ENCODE measurements at places on chromosomes 12 and 14.

GRCh38 chr12:128815779-128816642 is 7.7 kb downstream of the SLC15A4 start:
- no peak for DNase-seq

DNA sequence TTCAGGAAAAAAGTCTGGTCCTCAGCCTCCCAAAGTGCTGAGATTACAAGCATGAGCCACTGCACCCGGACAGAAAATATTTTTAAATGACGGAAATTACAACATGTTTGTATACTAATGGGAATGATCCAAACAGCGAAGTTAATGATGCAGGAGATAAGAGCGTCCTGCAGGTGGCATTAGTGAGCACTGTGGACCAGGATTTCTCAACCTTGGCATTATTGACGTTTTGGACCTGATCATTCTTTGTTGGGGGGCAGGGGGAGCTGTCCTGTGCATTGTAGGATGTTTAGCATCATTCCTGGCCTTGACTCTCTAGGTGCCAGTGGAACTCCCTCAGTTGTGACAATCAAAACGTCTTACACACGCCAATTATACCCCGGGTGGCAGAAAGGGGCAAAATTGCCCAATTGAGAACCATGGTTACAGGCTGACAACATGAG is 34.1 kb downstream of the SCFD1 start:
- DNase-seq: peak; percentile 18

DNA sequence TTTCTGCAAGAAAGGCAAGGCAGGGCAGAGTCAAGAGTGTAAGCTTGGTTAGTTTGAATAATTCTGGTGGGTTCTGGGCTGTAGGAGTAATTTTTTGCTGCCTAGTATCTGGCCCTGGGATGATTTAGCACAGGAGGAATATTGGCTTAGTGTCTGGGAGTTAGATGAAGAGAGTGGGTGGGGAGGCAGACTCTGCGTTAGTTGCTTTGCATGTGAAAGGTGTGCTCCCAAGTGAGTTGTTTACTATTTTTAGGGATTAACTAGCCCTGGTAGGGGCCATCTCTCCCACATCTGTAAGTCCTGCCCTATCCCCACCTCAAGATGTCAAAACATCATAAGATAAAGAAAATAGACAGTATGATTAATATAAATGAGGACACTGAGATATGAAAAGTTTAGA is 249.7 kb downstream of the LRIG3 start:
- no peak for DNase-seq

GRCh38 chr12:127944211-127944899 is 322.6 kb upstream of the TMEM132C start:
- no peak for DNase-seq

GRCh38 chr12:3523728-3524127 is 32.7 kb downstream of the PRMT8 start:
- no peak for DNase-seq

- DNase-seq: no peak
These were observed 23.9 kb upstream of the ITGA5 start for GRCh38 chr12:54442961-54443360.

DNA sequence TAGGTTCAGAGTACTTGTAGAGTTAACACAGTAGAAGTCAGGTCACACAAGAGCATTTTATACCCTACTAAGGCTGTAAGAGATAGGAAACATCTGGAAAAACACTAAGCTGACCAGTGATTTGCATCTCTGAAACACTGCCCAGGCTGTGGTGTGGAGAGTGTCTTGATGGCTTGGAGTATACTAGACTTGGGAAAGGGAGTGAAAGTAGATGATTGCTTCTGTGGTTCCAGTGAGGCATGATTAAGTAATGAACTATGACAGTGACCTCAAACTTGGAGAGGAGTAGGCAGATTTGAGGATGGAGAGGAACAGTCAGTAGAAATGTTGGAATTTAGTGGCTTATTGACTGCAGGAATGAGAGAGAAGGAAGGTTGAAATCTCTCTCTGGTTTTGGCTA is 201.2 kb downstream of the FLRT2 start:
- no peak for DNase-seq

DNA sequence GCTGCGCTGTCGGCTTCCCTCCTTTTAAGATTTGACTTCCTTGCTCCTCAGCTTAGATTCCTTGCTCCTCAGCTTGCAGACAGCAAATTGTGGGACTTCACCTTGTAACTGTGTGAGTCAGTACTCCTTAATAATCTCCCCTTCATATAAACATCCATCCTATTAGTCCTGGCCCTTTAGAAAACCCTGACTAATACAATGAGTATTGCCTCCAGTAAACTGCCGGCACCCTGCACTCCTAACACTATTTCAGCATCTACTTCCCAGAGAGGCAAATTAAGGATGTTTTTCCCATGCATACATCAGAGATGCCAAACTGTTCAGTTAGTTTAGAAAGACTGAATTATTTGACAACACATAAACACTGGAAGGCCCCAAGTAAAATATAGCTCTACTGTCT is 611.3 kb upstream of the TMEM132C start:
- DNase-seq: no peak

GRCh38 chr14:77355811-77356210 is 21.1 kb downstream of the TMED8 start:
- DNase-seq: no peak

DNA sequence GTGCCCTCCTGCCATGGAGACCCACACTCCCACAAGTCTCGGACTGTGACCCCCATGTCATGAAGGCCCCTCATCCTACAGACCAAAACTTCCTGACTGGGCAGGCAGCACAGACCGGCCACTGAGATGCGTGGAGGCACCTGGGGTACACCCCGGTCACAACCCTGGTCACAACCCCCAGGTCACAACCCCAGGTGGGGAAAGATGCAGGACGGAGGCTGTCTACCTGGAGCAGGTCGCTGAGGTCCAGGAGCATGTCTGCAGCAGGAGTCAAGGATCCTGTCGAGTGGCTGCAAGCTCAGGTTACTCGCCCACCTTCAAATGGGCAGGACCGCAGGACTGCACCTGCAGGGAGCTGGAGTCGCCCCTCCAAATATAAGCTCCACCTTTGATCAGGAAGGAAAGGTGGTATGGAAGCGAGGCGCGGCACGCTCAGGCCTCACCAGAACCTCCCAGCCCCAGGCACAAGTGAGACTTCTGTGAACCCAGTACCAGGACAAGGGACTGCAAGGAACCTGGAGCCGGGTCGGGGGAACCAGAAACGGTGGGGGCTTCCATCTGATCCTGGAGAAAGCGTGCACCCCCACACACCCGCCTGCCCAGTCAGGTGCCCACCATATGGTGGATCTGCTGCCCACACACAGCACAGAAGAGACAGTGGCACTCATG is 8.1 kb downstream of the BTBD6 start:
- no peak for DNase-seq

- DNase-seq: no peak
These were observed 140.4 kb downstream of the SLC35F4 start for GRCh38 chr14:57725399-57726077.

- DNase-seq: no peak
These were observed 7.6 kb upstream of the KERA start for GRCh38 chr12:91065396-91065795.

- no peak for DNase-seq
These were observed 22.3 kb downstream of the SEL1L start for GRCh38 chr14:81511111-81511904.

All from stimulated activated CD4-positive, alpha-beta T cell treated with anti-CD3 and anti-CD28 coated beads, Interleukin-4, amount 100 ng/mL, for 24 hours (primary cell).